ENCODE measurements at places on chromosomes 5 and 9.
A peak's percentile ranks its signal among the peaks of the same experiment; 100 is the strongest.

- DNase-seq, result no peak
Observed at GRCh38 chr9:68690088-68690487, 15.0 kb upstream of the PIP5K1B start.

DNA sequence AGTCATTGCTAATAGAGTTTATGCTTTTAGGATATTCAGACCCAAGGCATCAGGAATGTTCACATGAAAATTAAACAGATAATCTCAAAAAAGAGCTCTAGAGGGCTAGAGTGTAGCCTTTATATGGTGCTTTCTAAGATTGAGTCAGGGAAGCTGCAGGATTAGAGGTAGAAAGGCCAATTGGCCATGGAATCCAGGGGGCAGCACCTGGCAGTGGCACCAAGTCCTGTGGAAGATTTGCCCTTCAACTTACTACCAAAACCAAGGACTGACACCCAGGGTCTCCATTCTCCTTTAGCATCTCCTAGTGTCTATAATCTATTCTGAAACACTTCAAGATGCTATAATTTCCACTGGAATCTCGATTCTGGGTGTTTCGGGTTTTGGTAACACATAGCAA, 112.4 kb downstream of the ACER2 start:
- DNase-seq, result no peak

- DNase-seq, result no peak
Observed at GRCh38 chr5:81925009-81925408, 46.8 kb upstream of the ATG10 start.

DNA sequence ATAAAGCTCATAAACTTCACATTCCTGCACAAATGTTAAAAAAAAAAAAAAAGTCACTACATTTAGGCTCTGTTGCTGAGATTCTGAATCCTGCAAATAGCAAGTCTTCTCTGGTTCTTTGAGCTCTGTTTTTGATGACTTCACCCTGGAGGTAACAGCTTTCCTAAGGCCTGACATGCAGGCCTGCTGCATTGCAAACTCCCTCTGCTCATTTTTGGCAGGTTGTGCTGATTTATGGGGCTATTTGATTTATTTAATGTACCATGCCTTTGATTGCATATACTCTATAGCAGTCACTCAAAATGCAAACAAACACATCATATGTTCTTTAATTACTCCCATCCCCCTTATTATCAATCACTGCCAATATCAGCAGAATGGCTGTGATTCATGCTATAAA, 416.1 kb upstream of the IZUMO3 start:
- DNase-seq, result peak; percentile 22

DNA sequence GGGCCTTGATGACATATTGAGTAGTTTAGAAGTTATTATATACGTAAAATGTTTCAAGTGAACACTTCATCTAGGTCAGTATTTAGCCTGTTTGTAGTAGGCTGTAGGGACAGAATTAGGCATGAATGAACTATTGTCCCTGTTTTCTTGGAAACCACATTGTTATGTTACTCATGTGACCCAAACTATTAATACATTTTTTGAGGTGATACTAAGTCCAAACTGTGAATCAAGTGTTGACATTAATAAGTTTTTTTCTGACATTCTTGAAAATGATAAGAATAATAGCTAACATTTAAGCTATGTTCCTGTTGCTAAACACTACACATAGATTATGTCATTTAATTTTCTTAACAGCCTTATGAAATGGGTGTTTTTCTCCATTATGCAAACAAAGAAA, 1642.7 kb upstream of the WWC1 start:
- DNase-seq, result no peak

- no peak for DNase-seq
Observed at GRCh38 chr9:121220996-121221663, 19.5 kb upstream of the RAB14 start.

DNA sequence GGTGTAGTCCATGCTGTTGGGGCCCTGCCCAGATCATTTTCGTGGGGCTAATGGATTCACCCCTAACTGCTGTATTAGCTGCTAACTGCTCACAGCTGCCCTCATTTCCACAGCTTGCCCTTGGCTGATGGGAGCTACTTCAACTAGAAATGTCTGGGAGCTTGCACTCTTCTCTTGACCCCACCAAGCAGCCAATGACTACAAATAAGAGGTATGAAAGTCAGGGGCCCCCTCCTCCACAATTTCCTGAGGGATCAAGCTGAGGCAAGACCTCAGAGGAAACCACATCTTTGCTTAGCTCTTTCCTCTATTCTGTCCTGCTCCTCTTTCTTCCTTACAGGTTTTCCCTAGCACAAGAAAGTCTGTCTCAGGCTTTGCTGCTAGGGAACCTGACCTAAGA, 397.5 kb downstream of the MLLT3 start:
- DNase-seq, result no peak

- DNase-seq, result no peak
Observed at GRCh38 chr5:112919972-112920371, 2.1 kb downstream of the REEP5 start.

- DNase-seq, result no peak
Observed at GRCh38 chr9:79551586-79551985, 20.2 kb upstream of the TLE4 start.

- peak; percentile 30 for DNase-seq
Observed at GRCh38 chr5:54895816-54896341, 89.5 kb downstream of the ESM1 start.

DNA sequence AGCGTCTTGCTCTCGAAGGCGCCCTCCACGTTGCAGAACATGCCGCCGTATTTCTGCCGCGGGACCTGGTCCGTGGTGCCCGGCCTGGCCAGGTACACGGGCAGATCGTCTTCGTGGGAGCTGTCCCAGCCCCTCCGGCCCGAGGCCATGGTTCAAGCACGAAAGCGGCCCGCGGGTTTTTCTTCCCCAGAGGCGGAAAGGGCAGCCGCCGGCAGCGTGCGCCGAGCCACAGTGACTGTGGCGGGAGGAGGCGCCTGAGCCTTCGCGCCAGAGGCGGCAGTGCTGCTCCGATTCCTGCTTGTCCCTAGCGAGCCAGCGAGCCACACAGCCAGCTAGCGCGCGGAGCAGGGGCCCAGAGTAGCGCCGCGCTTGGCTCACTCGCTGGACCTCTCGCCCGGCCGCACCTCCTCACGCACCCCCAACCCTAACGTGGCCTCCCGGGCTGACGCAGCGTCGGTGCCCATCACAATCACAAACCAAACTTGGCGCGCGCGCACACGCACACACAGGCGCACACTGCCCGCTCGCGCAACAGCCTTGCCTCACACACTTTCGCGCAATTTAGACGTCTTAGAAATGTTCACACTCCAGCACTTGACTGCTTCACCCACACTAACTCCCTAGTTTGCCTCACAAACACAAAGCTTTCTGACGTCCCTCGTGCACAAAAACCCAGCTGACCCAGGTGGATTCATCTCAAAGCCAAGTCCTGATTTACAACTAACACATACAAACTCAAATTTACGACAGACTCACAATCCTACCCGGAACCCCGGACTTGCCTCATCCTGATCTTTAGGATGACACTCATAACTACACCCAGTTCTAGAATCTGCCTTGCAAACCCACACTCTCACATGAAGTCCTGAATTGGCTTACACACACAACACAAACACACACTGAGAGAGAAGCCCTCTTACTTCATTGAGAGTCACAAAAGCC, at the start of gene DPYSL3:
Gene DPYSL3, minus strand, starts transcription at position 359 of the 942 bp plus-strand sequence. Its CDS starts 210 bp downstream, at position 149.
- peak; percentile 78 for DNase-seq

GRCh38 chr5:122321921-122322320, 9.9 kb downstream of the SNCAIP start:
- no peak for DNase-seq

DNA sequence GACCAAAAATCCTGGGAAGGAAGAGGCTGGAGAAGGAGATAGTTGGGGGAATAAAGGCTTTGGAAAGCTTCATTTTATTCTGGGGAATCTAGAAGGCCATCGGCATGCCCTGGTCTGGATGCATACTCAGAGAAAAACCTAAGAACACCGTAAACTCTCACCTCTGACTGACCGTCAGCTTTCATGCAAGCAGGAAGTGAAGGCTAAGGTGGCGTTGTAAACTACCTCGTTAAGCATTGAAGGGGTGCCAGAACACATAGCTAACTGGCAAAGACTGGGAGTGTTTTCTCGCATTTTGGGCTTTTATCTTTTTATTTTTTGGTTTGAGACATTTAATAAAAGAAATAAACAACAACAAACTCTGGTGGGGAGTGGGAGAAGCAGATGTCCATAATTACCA, 2.6 kb upstream of the SLC38A9 start:
- no peak for DNase-seq

- no peak for DNase-seq
Observed at GRCh38 chr9:18338042-18338441, 135.9 kb upstream of the ADAMTSL1 start.

DNA sequence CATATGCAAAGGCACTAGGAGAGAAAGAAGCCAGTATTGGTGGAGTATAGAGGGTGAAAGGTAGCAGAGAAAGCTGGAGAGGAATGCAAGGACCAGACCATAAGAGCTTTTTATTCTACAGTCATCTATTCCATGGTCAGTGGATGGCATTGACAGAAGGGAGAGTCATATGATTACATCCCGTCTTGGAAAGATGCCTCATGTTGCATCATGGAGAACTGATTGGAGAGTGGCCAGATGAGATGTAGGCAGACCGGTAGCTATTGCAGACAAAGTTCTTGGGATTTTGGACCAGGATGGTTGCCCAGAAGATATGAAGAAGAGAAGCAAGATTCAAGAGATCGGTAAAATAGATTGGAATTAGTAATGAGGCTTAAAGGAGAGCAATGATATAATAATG, 260.7 kb downstream of the CHSY3 start:
- no peak for DNase-seq

GRCh38 chr9:71767776-71768321, 464 bp downstream of the CEMIP2 start:
- no peak for DNase-seq

GRCh38 chr5:107557051-107557658, 113.6 kb downstream of the EFNA5 start:
- no peak for DNase-seq

DNA sequence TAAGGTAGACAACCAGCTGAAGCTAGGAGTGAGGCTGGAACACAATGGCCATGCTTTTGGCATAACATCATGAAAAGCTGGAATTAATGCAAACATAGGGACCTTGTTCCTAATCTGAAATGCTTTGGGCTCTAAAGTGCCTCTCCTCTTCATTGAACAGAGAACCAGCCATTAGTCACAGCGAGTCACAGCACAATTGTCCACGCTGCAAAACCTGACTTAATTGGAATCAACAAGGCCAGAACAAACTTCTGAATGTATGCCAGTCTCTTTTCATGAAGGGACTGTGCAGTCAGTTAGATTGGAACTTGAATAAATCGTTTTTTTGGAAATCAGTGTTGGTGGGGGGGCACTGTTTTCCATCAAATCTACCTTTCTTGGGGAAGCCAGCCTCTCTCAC, 96.5 kb downstream of the JAKMIP2 start:
- peak; percentile 11 for DNase-seq

- DNase-seq, result no peak
Observed at GRCh38 chr5:5978501-5979376, 399.6 kb downstream of the MED10 start.

DNA sequence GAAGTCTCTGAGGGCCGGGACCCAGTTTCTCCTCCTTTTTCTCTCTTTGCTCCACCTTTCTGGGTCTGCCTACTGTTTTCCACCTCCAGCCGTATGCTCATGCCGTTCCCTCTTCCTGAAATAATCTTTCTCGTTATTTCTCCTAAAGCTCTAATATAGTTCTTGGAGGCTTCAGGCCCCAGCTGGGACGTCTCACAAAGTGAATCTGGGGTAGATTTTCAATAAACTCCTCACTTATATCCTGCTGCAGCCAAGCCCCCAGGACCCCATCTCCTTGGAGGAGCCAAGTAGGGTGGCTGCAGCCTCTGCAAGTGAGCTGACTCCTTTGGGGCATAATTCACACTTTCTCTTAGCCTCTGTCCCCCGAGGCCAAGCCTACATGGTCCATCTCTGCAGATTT, 14.2 kb upstream of the CRB2 start:
- DNase-seq, result no peak

GRCh38 chr5:150750469-150750868, 8.3 kb downstream of the DCTN4 start:
- no peak for DNase-seq

DNA sequence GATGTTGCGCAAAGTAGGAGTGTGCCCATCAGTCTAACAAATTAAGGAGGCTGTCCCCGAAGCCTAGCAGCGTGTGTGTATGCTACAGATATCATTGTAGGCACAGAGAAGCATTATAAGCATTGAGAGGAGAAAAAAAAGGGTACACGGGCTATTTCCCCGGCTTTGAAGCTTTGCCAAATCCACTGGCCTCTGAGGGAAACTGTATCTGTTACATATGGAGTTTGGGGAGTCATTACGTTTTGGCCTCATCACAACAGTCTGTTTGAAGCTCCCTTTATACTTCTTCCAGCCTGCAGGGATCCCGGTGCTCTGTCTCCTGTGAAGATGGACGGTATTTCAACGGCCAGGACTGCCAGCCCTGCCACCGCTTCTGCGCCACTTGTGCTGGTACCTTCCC, 205.9 kb downstream of the RFK start:
- no peak for DNase-seq

DNA sequence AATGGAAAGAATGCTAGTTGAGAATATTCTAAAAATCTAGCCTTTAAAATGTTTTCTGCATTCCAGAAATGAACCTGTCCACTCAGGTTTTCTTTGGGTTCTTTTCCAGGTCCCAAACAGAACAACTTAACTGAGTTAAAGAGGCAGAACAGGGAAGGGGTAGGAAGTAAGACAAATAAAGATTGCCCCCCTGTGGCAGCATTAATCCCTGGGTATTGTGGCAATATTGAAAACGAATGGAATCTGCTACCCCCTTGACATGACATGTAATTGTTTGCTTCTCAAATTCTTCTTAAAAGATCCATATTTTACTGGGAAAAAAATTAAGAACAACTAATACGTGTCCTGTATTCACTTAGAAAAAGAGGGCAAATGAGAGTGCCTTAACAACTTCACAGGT, 9.3 kb upstream of the RBM22 start:
- no peak for DNase-seq

DNA sequence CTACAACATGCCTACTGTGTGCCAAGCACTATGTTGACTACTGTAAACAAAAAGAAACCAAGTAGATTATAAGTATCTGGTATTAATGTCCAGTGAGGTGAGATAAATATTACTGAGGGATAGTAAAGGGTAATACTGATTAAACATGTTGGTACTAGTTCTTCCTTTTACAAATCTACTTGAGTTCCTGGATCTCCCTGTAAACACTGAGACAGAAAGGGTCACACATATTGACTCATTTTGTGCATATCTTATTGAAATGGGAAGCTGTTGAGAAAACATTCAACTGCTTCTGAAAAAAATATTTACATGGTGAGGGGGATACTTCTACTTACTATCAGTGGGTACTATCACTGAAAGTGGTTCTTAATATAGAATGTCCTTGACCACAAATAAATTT, 24.3 kb downstream of the EFNA5 start:
- no peak for DNase-seq

GRCh38 chr9:15253197-15253596, 53.8 kb downstream of the TTC39B start:
- no peak for DNase-seq

Data from NCI-H2081 (cell line).